ENCODE measurements at places on chromosomes 16 and 17. TPM values are rescaled to one million over a fixed set of nuclear protein-coding genes. Genes with fewer than 3 reads are reported as not detected.

The HOXB7 gene
- polyA plus RNA-seq = not detected

The CDH5 gene
- polyA plus RNA-seq = not detected

The CDH1 gene
- 0.86 TPM for polyA plus RNA-seq

The NGFR gene
- polyA plus RNA-seq = 6.7 TPM

The RAB26 gene
- polyA plus RNA-seq = 4.9 TPM

The EVPL gene
- polyA plus RNA-seq = not detected

The ITGAD gene
- not detected for polyA plus RNA-seq

The KRT32 gene
- not detected for polyA plus RNA-seq

The DNAH2 gene
- 2.1 TPM for polyA plus RNA-seq

The ATP2A1 gene
- polyA plus RNA-seq = 0.54 TPM

All from neural cell (in vitro differentiated cells).